Vagina (tissue), 2 donors: ENCODE measurements at places on chromosomes 12 and 14. TPM values are rescaled to one million over a fixed set of nuclear protein-coding genes. Genes with fewer than 3 reads are reported as not detected.

DNA sequence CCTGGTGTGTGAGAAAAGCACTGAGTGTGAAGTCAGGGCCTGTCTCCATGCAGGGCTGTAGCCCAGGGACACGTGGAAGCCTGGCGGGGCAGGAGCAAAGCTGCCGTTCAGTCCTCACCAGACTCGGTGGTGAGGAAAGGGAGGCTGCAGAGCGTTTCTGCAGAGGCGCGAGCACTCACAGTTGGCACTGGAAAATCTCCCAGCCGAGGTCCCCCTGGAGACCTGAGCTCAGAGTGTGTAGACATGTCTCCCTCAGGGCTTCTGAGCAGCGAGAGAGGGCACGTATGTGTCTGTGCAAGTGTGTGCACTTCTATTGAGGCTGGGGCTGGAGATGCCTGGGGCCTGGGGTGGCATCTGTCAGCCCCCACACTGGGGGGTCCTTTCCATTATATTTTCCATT is 11.0 kb upstream of the HHIPL1 start:
- DNase-seq: no peak

- DNase-seq: no peak
These were observed 716 bp downstream of the TMEM179 start for GRCh38 chr14:104603711-104604401.

DNA sequence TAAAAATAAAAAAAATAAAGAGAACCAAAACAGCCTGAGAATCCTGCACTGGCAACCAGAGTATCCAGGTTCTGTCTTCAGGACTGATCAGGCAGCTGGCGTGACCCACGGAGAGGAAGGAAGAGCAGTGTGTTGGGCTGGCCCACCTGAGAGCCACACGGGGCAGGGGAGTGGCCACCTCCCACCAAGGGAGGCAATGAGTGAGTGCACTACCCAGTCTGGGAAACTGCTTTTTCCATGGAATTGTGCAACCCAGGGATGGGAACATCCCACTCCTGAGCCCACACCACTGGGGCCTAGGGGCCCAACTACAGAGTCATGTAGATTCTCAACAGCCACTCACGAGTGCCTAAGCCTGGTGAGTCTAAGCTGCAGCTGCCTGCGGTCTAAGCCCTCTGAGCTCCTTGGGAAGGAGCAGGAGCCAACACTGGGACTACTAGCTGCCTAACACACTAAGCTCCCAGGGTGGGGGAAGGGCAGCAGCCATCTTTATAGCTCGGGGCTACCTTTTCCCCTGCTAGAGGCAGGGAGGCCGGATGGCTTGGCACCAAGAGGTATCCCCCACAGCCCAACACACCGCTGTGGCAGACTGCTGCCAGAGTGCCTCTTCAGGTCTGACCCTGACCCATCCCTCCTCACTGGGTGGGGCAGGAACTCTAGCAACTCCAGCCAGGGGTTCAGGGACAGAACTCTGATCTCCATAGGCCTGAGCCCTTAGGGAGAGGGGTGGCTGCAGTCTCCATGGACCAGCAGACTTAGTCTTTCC is 610.9 kb downstream of the RERGL start:
- no peak for DNase-seq

DNA sequence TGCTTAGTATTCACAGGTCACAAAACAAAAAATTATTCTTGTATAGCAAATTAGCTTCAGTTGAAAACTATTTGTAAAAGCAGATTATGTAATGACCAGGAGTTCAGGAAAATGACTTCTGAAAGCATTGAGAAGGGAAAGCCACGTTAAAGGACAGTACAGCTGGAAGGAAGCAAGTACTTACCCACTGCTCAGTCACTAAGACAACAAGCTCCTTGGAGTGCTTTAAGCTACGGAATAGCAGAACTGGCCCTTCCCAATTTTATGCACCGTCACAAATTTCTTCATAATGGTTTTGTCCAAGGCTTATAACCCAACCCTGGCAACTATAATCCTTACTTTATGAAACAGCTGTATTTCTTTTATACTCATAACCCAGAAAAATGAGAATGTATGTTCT is 13.0 kb upstream of the SNAPC1 start:
- no peak for DNase-seq

GRCh38 chr12:6335451-6336078 is 6.3 kb downstream of the TNFRSF1A start:
- no peak for DNase-seq

GRCh38 chr12:4355156-4356040 is 24.1 kb downstream of the FGF23 start:
- DNase-seq: no peak

DNA sequence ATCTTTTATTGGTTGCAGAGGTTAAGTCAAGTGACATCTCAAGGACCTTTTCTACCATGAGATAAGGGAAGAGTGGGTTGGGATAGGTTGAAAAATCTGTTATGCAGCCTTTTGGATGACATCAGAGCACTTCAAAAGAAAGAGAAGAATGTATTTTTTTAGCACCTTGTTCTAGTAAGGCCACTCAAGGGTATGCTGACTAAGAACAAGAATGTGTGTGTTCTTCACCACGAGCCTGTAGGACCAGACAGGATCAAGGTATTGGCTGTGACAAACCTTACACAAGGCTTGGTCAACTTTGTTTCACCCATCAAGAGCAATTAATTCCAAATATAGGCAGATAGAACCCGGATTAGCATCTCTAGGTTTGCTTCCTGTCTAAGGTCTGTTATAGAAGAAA is 142.5 kb downstream of the SAMD4A start:
- DNase-seq: no peak

GRCh38 chr14:80275208-80275850 is 64.0 kb upstream of the DIO2 start:
- DNase-seq: no peak

DNA sequence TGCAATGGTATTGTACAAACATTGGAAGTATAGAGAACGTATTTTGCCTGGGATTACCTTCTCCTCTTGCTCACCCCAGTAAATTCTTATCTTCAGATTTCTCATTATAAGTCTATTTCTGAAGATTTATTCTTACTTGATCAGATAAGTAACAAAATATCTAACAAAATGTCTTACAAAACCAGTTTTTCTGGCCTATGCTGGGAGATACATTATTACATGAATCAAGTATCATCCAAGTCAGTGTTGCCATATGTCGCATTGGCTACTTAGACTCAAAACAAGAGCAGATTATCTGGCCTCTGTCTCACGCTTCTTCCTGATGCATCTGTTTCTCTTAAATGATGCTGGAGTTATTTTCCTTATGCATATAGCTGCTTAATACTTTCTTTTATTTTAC is 408.5 kb downstream of the CCER1 start:
- no peak for DNase-seq

DNA sequence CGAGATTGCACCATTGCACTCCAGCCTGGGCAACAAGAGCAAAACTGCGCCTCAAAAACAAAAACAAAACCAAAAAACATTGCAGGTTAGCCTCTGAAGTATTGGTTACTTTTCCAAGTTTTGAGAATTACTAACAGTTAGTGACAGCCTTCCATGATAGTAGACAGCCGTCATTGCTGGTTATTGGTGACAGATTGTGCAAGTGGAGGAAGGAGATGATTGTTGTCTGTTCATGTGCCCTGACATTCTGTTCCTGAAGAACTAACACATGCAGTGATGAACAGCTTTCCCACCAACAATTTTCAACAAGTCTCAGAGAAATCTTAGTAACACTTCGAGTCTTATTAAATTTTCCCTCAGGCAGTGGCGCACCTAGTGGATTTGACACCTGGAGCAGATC is 89.3 kb upstream of the NAP1L1 start:
- no peak for DNase-seq

DNA sequence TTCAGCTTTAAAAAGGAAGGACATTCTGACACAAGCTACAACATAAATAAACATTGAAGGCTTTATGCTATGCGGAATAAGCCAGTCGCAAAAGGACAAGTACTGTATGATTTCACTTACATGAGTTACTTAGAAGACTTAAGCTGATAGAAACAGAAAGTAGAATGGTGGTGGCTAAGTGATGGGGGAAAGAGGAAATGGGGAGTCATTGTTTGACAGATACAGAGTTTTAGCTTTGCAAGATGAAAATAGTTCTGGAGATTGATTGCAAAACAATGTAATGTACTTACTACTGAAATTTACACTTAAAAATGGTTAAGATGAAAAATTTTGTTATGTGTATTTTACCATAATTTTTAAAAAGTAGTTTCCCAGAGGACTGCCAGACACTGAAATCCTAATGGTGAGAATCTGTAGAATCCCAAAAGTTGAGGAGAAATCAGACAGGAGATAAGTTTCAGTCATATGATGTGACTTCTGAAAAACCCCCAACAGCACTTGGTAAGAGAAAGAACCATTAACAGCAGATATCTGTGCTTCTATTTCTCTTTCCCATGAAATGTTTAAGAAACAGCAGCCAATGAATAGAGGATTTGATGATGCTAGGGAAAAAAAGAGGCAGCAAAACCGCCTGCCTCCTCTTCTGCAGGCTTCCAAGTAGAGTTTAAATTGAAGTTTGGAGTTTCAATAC is 16.6 kb upstream of the CLEC2A start:
- DNase-seq: no peak

DNA sequence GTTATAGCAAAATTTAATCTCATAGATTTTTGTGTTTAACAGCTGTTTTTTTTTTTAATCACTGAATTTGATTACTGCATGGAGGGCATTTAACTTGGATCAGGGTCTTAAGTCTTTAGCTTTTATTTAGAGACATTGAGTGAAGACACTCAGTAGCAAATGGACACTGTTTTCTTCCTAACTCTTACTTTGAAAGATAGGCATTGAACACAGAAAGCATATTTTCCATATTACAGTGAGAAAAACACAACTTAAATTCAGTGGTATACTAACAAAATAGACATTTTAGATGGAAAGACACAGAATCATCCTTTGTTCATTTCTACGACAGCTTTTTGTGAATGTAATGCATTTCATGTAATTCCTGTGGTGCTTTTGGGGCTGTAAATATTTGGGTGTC is 571.8 kb downstream of the PRKD1 start:
- DNase-seq: no peak

GRCh38 chr12:40953076-40953475 is 235.0 kb upstream of the PDZRN4 start:
- DNase-seq: no peak

GRCh38 chr14:91173221-91173670 is 59.4 kb downstream of the DGLUCY start:
- no peak for DNase-seq

- DNase-seq: no peak
These were observed 28.6 kb downstream of the PRICKLE1 start for GRCh38 chr12:42560977-42561376.

- no peak for DNase-seq
These were observed 1.4 kb downstream of the SNRPF start for GRCh38 chr12:95859947-95860850.

GRCh38 chr14:106586098-106586704 is 1059.8 kb downstream of the TMEM121 start:
- no peak for DNase-seq

GRCh38 chr14:91835197-91835919 is 32.0 kb downstream of the TC2N start:
- DNase-seq: no peak

DNA sequence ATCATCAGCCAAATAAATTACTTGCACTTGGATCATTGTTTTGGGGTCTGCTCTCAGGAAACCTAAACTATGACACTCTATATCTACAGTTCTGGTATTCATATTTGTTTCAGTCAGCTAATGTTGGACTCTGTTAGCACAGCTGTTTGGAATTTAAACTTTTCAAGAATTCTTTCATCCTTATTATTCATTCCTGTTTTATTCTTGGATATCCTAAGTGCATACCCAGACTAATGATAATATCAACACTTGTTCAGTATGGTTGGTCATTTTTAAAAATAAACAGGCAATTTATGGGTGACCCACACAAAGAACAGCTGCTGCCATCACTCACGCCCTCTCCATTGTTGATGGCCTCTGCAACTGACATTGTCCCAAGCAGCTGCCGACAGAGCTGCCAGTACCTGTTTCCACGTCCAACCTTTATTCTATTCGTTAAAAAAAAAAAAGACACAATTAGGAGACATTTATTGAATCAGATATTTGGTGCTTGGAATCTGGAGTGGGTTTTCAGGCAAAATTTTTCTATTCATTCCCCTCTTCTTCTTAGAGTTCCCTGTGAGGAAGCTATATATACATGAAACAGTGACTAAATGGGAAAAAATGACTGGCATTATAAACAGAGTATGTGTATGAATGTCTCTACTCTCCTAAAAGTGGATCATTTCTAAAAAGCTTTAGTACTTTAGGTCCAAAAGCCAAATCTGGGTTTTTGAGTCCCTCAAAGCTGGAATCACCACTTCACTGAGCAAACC is 252.1 kb upstream of the NAV3 start:
- no peak for DNase-seq

DNA sequence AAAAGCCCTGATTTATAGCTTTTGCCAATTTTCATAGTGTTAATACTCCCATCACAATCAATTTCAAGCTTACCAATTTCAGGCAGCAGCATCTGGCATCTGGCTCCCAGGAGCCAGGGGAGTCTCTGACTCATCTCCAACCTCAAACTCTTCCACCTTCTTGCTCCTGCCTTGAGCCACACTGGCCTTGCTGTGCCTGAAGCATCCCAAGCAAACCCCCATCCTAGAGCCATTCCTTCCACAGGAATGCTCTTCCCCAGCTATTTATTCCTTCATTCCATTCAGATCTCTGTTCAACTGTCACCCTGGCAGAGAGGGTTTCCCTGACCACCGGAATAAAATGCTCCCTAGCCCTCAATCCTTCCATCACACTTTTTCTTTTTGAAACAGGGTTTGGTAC is 13.9 kb upstream of the PPP1CC start:
- DNase-seq: no peak

- no peak for DNase-seq
These were observed 21.0 kb upstream of the MDM2 start for GRCh38 chr12:68786929-68787328.

DNA sequence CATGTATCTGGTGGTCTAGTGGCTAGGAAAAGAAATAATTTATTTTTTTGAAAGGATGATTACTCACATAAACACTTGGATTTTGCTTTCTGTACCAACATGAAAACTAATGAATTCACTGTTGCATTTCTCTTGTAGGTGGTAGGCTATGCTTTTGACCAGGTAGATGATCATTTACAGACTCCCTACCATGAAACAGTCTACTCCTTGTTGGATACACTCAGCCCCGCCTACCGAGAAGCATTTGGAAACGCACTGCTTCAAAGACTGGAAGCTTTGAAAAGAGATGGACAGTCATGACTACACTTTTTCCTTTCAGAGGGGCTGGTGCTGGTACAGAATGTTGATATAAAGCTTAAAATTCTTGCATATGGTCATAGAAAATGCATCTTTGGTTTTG is 6.5 kb upstream of the AK7 start:
- no peak for DNase-seq

- DNase-seq: no peak
These were observed 59.5 kb upstream of the DUSP6 start for GRCh38 chr12:89411846-89412245.

- DNase-seq: no peak
These were observed 247.3 kb downstream of the LRIG3 start for GRCh38 chr12:58673021-58673420.

RBP5 gene
- 3.7 TPM for total RNA-seq

OR4E1 gene
- not detected for total RNA-seq

RNU4-1 gene
- total RNA-seq: under 0.01 TPM

SLC41A2 gene
- total RNA-seq: 19.9 TPM

ARHGDIB gene
- 153 TPM for total RNA-seq

PDE3A gene
- total RNA-seq: 9.6 TPM

DIP2B gene
- total RNA-seq: 32.2 TPM

AMN gene
- 11.8 TPM for total RNA-seq

SLC10A1 gene
- total RNA-seq: not detected
